ENCODE measurements at places on chromosomes 13 and 19. TPM values are rescaled to one million over a fixed set of nuclear protein-coding genes. Genes with fewer than 3 reads are reported as not detected.

GRCh38 chr19:10979951-10980381 is 19.1 kb downstream of the SMARCA4 start:
- DNase-seq = no peak

GRCh38 chr19:2014731-2015607 is 545 bp downstream of the BTBD2 start:
- peak; percentile 60 for DNase-seq

GRCh38 chr19:3443840-3444694 is 36.3 kb downstream of the SMIM24 start:
- DNase-seq = no peak

DNA sequence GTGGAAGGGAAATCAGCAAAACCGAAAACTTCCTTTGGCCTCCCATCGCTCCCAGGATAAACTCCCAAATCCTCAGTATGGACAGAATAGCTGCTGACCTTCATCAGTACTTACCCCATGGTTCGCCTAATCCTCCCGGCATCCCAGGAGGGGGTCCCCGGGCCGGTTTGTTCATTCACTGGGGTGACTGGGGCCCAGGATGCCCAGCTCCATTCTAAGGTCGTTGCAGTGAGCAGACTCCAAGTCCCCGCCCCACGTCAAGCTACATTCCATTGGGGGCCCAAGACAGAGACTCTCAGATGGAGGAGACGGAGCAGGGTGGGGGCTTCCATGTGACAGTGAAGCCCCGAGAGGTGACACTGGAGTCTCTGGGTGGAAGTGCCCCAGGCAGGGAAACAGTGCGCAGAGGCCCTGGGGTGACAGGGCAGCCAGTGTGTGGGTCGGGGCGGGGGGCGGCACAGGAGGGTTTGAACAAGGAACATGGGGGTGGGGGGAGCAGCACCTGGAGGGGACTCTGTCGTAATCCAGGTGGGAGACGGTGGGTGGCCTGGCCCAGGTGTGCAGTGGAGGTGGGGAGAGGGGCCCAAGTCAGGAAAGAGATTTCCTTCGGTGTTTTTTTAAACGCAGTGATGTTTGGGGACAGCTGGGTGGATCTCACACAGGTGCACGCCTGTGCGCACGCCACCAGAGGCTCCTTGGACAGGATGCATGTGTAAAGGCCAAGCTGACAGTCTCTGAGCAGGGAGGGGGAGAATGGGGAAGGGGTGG is 5.1 kb downstream of the SSBP4 start:
- DNase-seq = no peak

DNA sequence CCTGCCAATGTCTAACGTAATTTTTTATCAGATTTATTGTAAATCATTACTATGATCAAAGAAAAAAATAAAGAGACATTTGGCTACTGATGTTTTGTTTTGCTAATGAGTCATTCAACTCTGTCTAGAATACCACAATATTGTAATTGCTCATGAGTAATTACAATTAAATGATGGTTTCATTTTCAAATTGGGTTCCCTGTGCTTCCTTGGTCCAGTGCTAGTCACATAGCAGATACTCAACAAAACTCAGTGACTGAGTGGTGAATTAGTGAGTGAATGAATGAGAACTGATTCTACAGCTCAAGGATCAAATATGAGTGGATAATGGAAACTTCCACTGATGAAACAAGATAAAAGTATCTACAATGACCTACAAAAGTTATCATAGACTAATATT is 304.7 kb downstream of the POU4F1 start:
- no peak for DNase-seq

DNA sequence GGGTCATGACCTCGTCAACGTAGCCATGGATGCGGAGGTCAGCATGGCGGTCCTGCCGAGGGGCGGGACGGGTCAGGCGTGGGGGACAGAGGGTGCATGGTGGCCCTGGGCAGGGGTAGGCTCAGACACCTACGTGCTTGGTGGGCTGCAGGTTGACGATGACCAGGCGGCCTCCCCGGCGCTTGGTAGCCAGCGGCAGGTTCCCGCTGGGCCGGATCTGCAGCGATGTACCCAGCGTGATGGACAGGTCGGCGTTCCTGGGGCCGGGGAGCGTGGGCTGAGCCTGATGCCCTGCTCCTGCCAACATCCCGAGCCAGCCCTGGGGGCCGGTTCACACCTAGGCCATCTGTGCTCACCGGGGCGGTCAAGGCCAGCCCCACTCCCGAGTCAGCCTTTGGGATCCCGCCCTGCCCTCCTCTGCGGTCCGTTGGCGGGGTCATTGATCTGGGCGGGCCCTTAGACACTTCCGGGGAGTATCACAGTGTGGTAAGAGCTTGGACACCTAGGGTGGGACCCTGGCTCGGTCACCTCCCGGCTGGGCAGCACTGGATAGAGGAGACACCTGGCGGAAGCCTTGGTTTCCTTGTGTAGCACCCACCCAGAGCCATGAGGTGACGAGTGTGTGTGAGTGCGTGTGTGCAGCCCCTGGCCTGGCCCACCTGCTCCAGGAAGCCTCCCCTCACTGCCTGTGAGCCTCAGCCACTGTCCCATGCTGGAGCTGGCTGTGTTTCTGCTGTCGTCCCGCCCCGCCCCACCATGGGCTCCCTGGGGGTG is 7.3 kb downstream of the SIRT6 start:
- no peak for DNase-seq

DNA sequence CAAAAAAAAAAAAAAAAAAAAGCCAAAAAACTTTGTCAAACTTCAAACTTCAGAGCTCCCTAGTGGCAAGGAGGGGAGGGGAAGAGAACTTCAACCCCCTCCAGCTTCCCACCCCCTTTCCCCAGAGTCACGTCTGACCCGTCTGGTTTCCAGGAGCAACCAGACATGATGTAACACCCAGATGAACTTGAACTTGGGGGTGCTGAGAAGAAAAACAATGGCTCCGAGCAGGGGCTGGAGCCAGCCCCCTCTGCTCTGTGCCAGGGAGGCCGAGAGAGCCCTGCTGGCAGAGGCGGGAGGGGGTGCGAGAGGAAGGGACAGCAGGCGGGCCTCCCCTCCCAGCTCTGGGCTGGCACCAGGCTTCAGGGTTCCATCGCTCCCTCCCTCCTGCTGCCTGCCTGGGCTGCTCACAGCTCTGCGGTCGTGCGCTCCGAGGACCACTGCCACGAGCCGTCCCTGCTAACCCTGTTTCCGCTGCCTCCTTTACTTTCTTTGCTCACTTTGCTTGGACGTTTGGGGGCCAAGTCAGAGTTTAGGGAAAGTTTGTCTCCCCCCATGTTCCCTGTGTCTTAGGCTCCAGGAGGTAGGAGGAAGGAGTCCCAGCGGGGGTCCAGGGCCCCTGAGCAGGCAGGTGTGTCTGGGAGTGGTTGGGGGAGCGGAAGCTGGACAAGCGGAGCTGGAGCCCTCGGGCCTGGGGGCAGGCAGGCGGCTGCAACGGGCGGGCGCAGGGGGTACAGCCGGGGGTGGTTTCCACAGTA is 11.1 kb downstream of the LYL1 start:
- DNase-seq = no peak

DNA sequence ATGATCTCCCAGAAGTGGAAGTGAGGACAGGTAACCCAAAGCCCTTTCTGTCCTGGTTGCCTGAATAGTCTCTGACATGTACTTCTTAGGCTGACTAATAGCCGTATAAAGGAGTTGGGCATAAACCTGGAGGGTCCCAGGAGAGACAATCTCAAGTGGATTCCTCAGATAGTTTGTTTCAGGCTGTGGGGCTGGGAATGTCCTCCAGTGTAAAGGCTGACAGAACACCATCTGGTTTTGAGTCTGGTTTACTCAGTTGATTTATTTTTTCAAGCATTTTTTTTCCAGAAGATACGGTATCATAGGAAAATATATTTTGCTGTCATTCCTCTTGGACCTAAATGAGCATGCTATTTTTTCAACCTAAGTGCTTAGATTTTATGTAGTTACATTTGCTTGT is 15.2 kb downstream of the HTR2A start:
- no peak for DNase-seq

GRCh38 chr19:54316746-54317107 is 3.8 kb upstream of the LILRA5 start:
- peak; percentile 12 for DNase-seq

Gene FPR2
- polyA plus RNA-seq = 1.4 TPM

Gene SIGLEC14
- polyA plus RNA-seq = not detected

- DNase-seq = no peak
Measured at GRCh38 chr13:32845952-32846950, 170.0 kb upstream of the KL start.

Gene ZNF135
- 4.9 TPM for polyA plus RNA-seq

Gene ATP1A3
- polyA plus RNA-seq = not detected

DNA sequence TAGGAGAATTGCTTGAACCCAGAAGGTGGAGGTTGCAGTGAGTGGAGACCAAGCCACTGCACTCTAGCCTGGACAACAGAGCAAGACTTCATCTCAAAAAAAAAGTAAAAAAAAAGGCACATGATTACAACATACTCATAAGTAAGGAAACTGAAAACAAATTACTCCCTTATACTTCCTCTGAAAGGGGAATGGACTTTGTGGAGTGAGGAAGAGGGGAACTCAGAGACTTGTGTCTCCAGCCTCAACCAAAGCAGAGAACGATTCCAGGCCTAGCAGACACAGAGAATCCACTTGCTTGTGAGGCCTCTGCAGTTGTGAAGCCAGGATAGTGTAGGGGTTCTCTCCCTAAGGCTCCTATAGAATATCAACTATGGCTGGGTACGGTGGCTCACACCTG is 4.3 kb upstream of the LATS2 start:
- no peak for DNase-seq

- DNase-seq = no peak
Measured at GRCh38 chr19:2896694-2897093, 4.0 kb upstream of the ZNF57 start.

Gene AP1M2
- 112 TPM for polyA plus RNA-seq

- no peak for DNase-seq
Measured at GRCh38 chr19:58196901-58197616, 14.2 kb downstream of the ZNF274 start.

Gene SIAH3
- not detected for polyA plus RNA-seq

DNA sequence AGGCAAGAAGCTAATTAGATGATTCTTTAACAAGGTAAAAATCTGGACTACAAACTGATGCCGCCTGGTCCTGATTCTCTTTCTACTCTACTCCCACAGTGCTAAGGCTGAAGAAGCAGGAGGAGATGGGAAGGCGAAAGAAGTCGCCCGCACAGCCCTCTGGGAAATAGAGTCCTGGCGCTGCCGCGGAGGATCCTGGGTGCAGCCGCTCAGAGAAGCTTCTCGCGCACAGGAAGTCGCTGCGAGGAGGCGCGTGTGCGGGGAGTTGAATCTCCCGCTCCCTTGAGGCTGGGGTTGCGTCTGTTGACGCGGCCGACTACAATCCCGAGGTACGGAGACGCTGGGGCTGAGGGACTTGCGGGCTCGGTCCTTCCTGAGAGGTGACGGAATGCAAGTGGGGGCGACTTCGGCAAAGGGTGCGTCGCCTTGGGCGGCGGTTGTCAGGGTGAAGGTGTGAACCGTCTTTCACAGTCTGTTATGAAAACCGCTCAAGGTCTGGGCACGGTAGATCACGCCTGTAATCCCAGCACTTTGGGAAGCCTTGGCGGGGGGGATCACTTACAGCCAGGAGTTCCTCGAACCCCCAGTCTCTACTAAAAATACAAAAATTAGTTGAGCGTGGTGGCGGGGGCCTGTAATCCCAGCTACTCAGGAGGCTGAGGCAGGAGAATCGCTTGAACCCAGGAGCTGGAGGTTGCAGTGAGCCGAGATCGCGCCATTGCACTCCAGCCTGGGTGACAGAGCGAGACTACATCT is at the start of gene ZNF473:
Gene ZNF473 (plus strand): TSS at position 212 of the 756 bp plus-strand sequence. CDS start 5,078 bp downstream, outside the sequence.
- DNase-seq = peak; percentile 95

GRCh38 chr13:92175330-92175729 is 776.9 kb downstream of the GPC5 start:
- DNase-seq = peak; percentile 78

- DNase-seq = peak; percentile 85
Measured at GRCh38 chr19:29771708-29772414, 39.9 kb upstream of the CCNE1 start.

DNA sequence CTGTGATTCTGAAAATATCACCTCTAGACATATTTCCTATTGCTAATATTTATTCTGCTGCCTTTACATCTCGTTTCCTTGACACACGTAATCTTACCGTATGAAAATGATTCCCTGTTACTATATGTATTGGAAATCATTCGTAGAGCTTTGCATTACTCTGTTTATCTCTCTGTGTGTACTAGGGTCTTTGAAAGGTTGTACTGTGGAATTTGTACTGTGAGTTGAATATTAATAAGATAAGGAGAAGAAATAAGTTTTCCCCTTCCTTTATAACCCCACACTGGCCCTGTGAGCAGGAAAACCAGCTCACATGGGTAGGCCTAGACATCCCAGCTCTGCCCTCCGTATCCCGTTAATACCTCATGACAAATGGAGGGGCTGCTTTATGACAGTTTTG is 354.9 kb downstream of the KLF5 start:
- DNase-seq = no peak

DNA sequence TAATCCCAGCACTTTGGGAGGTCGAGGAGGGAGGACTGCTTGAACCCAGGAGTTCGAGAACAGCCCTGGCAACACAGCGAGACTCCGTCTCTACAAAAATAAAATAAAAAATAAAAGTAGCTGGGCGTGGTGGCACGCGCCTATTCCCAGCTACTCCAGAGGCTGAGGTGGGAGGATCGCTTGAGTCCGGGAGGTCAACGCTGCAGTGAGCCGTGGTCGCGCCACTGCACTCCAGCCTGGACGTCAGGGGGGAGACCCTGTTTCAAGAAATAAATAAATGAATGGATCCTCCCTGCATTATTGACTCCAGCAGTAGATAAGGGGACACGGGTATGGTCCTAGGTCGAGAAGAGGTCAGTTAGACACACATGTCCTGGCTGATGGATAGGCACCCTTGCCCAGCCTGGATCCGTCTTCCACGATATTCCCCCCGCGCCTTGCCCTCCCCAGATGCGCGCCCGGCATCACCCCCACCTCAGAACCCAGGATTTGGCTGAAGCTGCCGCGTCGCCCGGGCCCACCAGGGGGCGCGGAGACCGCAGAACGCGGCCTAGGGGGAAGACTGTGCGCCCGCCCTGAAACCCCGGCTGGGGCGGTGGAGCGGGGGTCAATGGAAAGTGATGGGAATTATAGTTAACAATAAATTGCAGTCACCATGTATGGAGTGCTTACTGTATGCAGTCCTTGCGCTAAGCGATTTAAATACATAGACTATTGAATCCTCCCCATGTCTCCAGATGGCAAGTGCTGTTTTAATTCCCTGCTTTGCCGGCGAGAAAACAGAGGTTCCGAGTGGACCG is 2.1 kb upstream of the HOOK2 start:
- DNase-seq = peak; percentile 81

- DNase-seq = no peak
Measured at GRCh38 chr13:67086260-67086659, 143.9 kb downstream of the PCDH9 start.

Gene GRK1
- not detected for polyA plus RNA-seq

DNA sequence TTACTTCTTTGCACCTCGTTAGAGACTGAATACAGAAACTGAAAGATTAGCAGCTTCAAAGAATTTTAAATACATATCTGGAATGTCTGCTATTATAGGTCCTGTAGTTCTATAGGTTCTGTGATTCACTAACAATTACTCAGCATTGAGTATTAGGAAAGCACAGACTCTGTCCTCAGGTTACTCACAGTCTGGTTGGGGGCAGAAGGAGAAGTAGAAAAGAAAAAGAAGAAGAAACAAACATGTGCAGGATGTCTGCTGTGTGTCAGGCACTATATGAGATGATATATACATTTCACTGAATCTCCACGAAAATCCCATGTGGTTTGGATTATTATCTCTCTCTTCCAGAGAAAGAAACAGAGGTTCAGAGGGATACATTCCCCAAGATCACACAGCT is 40.1 kb downstream of the SERTM1 start:
- no peak for DNase-seq

Measured in stomach (tissue), 19 donors.